ENCODE measurements at places on chromosomes 6 and 20.

GRCh38 chr6:114287461-114287860 lies 55.4 kb downstream of the HS3ST5 start:
- DNase-seq: no peak

DNA sequence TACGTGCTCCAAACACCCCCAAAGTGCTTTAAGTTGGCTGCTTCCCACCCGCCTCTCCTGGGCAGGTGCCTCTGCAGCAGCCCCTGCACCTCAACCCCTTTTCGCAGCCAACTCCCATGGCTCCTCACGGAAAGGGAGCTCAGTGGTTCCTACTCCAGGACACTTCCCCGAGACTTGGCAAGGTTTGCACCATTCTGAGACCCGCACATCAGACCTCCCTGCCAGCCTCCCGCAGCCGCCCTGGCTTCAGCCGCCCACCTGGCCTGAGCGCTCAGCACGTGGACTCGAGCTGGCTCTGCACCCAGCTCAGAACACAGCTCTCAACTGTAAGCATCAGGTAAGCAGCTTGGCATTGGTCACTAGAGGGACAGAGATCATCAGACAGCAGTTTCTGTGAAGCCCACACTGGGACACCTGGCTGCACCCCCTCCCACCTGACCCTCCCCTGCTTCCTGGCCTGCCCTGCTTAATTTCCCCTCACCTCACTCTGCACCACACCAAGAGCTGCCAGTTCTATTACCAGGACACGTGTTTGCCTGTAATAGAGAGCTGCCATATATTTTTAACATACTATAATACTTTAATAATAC lies 28.5 kb downstream of the GMDS start:
- DNase-seq: no peak

GRCh38 chr20:23145281-23145700 lies 59.2 kb upstream of the CD93 start:
- no peak for DNase-seq

DNA sequence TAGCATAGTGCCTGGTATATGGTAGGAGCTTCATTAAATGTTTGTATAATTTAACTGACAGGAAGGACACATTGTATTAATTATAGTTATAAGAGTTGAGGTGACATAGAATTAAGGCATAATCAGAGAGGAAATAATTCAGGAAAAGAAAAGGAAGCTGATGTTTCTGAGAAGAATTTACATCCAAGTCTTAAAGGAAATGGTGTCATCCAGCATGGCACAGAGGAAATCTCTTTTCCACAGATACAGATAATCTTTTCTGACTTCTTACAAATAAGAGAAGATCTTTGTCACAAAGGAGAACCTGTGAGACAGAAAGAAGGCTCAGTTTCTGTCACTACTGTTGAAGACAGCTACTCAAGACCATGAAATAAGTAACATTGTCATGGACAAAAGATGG lies 222.5 kb downstream of the GJA1 start:
- DNase-seq: no peak

GRCh38 chr20:35502352-35502751 lies 27.1 kb downstream of the C20orf173 start:
- DNase-seq: no peak

DNA sequence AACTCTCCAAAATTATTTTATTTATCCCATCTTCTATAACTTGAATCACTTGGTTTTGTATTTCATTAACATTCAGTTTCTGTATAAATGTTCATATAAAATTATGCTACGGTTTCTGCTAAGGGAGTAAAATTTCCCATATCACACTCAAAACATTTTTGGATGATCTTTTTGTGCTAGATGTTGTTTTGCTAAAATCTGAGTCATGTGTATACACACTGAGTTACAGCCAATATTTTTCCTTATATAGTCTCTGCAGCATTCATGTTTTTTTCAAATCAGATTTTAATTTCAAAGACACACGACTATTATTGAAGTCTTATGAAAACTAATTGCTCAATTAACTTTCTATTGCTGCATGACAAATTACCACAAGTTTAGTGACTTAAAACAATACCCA lies 54.3 kb upstream of the SLC2A12 start:
- DNase-seq: no peak

DNA sequence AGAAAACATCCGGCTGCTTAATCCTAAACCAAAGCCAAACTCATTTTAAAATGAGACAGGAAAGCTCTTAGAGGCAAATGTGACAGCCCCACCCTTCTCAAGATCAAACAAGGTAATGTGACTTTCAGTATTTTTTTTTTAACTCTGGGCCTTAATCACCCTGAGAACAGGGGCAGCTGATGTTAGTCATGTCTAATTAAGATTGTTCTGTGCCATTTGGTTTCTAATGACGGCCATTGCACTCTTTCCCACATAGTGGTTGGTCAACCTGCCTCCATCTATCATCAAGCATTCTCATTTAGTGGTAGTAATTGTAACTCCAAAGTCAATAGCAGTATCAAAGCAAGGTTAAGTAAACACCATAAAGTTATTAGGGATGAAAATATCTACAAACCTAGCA lies 191.6 kb upstream of the EXOC2 start:
- DNase-seq: no peak

GRCh38 chr6:43088654-43089056 lies 12.5 kb downstream of the PTK7 start:
- DNase-seq: no peak

DNA sequence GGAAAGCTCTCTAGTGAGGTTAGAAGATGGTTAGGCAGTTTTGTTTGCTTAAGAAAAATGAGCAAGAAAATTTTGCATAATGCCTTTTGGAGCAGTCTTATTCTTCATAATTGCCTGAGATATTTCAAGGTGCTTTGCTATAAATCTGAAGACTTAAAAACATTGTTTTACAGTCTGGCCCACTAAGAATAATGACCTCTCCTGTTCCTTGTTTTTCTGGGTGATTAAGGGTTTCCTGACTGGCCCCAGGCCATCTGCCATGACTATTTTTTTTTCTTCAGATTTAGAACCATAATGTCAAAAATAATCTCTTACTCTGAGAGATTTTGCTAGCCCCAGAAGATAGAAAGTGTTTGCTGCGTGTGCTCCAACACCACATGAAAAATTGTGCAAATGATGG lies 72.3 kb upstream of the CENPW start:
- no peak for DNase-seq

DNA sequence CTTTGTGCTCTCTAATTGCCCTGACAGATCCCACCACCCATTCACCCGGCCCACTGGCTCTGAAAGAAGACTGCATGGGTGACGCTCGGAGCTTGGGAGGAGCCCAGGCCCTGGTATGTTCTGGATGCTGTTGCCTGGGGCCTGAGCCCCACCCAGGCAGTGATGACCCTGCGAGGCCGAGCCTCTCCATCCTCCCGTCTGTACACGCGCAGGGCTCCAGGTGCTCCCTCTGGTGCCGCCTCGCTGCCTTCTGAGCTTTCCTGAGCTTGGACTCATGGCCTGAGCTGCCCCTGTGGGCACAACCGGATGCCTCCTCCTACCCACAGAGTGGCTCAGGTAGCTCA lies 61.2 kb downstream of the STK35 start:
- DNase-seq: no peak

- DNase-seq: no peak
These were observed 878 bp downstream of the HLA-C start for GRCh38 chr6:31270788-31271640.

DNA sequence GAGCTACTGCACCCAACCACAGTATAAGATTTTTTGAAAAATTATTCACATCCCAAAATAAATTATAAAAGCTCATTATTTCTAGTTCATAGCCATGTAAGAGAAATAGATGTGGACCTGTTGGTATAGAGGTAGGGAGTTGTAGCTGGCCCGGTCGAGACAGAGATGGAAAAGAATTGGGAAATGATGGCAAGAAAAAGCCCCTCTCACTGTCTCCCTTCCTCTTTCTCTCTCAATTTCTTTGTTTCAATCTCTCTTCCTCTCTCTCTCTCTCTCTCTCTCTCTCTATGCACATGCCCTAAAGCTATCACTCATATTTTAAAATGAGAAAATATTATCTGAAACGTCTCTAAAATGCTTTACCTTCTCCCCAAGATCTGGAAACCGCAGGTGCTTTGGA lies 80.7 kb upstream of the CD83 start:
- DNase-seq: no peak

DNA sequence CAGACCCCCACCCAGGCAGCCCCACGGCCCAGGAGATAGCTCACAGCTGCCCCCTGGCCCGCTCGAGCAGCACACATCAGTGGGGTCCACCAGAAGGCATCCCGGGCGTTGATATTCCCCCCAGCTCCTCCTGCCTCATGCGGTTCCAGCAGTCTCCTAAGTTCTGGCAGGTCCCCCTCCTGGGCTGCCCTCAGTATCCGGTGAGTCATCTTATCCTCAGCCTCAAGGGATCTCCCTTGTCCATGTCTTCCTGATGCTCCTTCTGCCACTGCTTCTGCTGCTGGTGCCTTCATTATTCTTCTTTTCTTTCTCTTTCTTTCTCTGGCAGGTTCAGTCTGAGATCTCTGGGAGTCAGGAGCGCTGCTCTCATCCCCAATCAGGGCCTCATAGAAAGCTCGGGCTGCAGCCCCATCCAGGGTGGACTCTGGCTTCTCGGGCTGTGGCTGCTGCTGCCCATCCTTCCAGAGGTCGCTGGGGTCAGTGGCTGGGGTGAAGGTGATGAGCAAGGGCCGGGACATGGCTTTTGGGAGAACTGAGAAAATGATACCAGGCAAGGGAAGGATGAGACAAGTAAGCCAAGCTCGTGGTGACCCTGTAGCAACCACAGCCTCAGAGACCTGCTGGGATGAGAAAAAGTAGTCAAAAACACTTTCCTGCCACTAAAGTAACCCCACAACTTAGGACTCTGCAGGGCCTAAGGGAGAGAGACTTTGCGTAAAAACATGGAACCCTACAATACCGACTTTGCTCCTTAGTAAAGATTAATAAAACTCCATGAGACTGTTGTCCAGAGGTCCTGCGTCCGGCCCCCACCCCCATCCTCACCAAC lies 622 bp downstream of the GPANK1 start:
- DNase-seq: no peak

DNA sequence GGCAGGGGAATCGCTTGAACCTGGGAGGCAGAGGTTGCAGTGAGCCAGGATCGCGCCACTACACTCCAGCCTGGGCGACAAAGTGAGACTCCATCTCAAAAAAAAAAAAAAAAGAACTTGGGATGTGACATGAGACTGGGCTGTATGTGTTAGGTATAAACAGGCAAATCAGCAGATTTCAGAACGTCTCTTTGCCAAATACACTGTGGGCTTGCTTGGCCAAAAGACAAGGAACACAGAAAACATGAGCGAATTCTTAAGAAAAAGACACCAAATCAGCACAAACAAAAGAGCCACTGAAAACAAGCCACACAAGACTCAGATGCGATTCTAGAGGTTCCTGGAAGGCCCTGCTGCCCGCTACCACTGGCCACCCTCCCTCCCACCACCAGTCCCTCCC lies 12.5 kb downstream of the ETV7 start:
- no peak for DNase-seq

- DNase-seq: no peak
These were observed 273.0 kb downstream of the CDH4 start for GRCh38 chr20:61524951-61525666.

GRCh38 chr20:25695532-25696370 lies 902 bp downstream of the ZNF337 start:
- no peak for DNase-seq

- no peak for DNase-seq
These were observed 47.1 kb downstream of the YTHDF1 start for GRCh38 chr20:63168861-63169260.

GRCh38 chr20:46040902-46041535 lies 12.0 kb downstream of the SLC12A5 start:
- no peak for DNase-seq

DNA sequence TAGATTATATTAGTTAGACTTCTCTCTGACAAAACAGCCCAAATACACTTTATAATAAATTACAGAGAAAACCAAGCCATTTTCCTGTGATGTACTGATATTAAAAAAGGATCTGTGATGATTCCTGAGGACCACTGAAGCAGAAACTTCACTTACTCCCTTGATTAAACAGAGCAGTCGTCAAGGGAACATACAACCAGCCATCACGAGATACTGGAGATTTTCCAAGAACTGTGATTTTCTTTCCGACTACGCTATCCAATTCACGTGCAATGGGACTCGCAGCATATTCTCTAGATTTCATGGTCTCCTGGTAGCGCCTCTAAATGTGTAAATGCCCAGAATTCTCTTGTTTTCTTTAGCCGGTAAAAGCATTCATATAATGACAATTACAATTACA lies 377.4 kb downstream of the PHF3 start:
- no peak for DNase-seq

- no peak for DNase-seq
These were observed 28.4 kb downstream of the PAQR8 start for GRCh38 chr6:52390361-52390727.

- DNase-seq: peak; percentile 19
These were observed 898.8 kb downstream of the KIF16B start for GRCh38 chr20:15674253-15675060.

GRCh38 chr6:156782691-156783320 lies 5.6 kb downstream of the ARID1B start:
- DNase-seq: no peak

DNA sequence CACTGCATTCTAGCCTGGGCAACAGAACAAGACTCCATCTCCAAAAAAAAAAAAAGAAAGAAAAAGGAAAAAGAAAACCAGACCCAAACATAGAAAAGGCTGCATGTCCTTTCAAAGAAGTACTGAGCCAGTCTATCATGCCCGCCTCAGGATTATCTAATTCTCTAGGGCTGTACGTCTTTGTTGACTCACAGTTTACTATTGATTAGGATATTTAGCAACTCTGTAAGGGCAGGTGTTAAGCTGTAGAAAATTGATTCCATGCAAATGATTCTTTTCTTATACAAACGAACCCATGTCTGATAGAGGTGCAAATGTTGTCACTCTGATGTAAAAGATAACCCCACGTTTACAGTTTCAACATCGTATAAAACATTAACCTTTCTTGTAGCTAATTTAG lies 209.0 kb downstream of the TTLL2 start:
- no peak for DNase-seq

DNA sequence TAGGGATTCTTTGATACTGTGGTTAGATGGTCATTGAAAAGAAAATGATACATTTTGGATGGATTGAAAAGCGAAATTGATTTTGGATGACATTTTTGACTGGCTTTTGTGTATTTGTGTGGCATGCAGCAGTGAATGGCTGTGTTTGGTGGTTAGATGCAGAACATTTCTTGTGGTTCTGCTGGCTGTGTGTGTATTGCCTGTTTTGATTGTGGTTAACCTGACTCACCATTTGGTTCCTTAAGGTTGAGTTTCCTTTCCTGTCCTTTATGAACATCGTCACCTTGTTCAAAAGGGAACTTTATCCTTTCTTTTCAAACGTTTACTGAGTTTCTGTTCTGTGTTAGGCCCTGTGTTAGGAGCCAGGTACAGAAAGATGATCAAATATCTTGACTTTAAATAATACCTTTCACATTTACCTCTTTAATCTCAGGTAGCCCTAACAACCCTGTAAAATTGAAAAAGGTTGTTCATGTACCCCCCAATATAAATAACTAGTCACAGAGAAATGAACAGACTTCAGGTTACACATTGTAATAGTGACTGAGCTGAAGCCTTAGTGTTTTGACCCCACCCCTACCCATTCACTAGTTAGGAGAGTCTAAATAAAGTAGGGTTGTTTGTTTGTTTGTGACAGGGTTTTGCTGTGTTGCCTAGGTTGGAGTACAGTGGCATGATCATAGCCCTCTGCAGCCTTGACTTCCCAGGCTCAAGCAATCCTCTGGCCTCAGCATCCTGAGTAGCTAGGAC lies 23.8 kb downstream of the ANKS1A start:
- no peak for DNase-seq
